Activated CD4-positive, alpha-beta memory T cell treated with anti-CD3 and anti-CD28 coated beads, Interleukin-2, amount 10 ng/mL, durations not matched to agents 7 days and 5 days (primary cell): ENCODE measurements at places on chromosomes 3 and 15.

DNA sequence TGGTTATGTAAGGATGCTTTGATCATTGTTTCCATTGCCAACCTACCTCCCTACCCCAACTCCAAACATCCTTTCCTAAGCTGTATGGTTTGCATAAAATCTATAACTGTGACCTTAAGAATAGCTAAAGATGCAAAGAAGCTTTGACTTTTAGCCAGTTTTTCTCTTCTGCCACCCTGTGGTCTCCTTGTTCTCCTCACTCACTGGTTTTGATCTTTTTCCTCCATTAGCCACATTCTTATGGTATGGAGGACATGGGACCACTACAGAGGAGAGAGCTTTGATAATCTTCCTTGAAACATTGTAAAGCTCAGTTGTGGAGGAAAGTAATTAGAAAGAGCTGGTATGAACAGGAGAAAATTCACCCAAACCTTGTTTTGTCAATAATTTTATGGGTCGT is 115.9 kb downstream of the NEK11 start:
- DNase-seq: no peak

DNA sequence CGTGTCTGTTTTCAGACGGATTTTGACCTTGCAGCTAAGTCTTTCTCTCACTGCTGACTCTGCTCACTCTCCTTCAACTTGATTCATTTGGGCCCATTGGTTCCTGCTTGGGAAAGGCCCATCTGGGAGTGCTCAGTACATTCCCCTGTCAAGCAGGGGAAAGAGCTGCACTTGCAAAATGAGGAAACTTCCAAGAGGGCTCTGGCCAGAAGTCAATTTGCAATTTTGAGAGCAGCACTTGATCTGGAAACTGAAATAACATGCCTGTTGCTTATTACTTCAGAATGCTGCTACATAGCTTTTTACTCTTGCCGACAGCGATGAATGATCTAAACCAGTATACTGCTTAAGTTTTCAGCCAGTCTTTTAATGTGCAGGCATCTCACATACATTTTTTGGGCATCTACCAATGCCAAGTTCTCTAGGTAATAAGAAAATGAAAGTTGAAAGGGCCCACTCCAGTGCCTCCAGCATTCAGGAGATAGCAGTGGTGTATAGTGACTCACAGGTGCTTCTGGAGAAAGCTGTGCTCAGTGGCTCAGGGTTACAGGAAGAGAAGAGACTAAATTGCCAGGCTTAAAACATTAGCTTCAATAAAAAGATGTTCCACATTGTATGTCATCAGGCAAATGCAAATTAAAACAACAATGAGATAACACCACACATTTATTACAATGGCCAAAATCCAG is 70.1 kb upstream of the RORA start:
- DNase-seq: no peak

DNA sequence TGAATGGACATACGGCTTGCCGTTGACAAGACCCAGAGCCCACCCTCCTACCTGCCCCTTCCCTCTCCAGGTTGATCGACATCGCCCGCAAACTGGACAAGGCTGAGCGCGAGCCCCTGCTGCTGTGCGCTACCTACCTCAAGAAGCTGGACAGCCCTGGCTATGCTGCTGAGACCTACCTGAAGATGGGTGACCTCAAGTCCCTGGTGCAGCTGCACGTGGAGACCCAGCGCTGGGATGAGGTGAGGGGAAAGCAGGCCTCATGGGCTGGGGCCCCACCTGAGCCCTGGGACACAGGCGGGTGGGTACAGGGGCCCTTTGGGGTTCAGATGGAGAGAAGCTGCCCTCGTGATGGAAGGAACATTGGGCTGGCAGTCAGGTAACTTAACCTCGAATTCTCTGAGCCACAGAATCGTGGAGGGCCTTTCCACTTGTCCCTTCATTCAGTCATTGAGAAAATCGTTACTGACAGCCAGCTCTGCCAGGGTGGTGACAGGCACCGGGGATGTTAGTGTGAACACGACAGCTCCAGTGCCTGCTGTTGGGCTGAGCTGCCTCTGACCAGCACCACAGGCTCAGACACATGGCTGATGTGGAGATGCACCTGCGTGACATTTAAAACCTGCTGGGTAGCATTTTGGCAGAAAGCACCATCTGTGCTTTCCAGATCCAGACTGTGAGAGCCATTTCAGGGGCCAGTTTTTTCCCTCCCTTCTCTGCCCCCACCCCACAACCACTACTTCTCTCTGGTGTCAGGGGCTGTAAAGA is 25.6 kb upstream of the RHO start:
- DNase-seq: no peak

DNA sequence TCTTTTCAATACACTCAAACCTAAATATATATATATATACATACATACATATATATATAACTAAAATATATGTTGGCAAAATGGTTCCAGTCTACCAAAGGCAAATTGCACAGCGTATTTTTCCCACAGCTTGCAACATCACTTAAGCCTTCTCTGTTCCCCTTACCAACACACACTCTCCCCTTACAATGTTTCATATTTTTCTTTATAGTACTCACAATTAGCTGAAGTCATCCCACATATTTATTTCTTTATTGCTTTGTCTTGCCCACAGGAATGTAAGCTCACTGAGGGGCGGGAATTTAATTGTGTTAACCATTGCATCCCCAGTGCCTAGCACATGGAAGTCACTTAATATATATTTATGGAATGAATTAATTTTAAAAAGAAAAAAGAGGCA is 288.3 kb downstream of the ULK4 start:
- DNase-seq: no peak

- DNase-seq: no peak
Observed at GRCh38 chr3:159829539-159830227, 159.0 kb upstream of the IL12A start.

GRCh38 chr3:30113906-30114305 is 492.5 kb upstream of the TGFBR2 start:
- no peak for DNase-seq

GRCh38 chr15:27741226-27741860 is 357.8 kb downstream of the OCA2 start:
- DNase-seq: no peak

GRCh38 chr3:33428734-33429133 is 11.5 kb downstream of the UBP1 start:
- no peak for DNase-seq

DNA sequence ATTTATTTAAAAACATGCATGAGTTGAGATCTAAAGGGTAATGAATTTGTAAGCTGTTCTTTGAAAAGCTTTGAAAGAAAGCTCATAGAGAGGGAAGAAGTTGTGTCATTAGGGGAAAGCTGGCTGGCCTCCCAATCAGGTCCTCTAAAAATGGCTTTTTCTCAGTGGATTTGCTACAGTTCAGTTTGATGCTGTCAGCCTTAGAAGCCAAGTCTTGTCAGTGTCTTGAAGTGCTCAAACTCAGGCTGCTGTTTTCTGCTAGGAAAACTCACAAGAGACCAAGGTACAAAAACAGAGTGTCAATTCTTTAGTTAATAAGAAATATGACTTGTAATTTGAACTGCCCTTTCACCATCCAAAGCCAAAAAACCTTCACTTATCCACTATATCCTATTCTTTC is 243.8 kb downstream of the OTOL1 start:
- DNase-seq: no peak

GRCh38 chr15:35173444-35174118 is 88.5 kb upstream of the NANOGP8 start:
- DNase-seq: no peak
